Activated CD8-positive, alpha-beta memory T cell treated with anti-CD3 and anti-CD28 coated beads for 1 hour (primary cell): ENCODE measurements at places on chromosomes 2 and 18.

DNA sequence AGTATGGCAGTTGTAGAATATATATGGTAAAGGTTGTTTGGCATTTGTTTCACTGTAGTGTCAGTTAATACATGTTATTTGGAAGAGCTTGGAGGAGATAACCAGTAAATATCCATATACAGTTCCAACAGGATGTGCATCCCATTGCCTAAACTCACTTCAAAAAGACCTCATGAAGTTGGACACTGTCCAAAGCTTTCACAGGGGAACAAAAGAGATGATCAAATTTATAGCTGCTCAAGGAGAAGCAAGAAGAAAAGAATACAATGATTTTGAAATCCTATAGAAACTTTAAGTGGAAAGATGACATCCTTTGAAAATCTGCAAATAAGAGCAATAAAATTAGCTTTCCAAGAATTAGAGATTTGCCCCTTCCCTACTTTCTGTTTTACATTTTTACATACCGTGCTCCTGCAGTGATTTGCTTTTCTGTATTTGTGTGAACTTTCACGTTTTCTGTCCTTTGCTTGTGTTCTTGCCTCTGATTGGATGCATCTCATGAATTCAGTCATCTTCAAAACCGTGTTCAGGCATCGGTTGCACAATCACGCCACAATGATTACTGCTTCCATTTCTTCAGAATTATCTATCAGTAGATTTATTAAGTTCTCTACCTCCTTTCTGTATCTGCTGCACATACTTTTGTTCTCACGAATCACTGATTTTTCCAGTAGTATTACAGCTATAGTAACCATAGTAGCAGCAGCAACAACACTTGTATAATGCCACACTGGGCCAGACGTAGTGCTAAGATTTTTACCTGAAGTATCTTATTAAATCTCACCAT, 83.8 kb downstream of the PARD3B start:
- DNase-seq, result no peak

DNA sequence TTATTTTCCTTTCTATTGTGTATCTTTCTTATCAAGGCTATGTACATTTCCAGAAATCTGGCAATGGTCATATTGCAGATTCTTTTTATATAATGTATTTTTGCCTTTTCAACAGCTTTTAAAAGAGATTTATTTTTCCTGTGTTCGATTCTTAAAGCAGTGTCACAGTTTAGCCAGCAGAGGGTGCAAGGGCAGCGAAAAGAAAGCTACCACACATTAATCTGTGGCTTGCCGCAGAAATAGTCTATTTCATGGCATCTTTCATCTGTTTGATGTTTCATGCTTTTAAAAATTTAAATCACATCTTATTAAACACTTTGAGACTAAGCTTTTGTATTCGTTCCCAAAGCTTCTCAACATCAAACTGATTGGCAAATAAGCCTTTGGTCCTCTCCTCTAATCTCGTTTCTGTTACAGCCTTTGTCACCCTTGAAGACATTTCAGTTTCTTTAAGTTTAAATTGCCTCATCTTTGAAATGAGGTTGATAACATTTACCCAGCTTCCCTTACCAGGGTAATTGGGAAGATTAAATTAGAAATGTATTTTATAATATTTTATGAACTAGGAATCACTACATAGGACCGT, 73.3 kb downstream of the PIK3C3 start:
- DNase-seq, result no peak

- no peak for DNase-seq
Observed at GRCh38 chr2:29789911-29790485, 131.4 kb downstream of the ALK start.

GRCh38 chr2:38600242-38600891, 2.4 kb downstream of the HNRNPLL start:
- DNase-seq, result no peak

GRCh38 chr2:238988105-238988504, 140.2 kb downstream of the TWIST2 start:
- DNase-seq, result no peak

- DNase-seq, result no peak
Observed at GRCh38 chr2:172307800-172308199, 119.6 kb upstream of the ITGA6 start.

DNA sequence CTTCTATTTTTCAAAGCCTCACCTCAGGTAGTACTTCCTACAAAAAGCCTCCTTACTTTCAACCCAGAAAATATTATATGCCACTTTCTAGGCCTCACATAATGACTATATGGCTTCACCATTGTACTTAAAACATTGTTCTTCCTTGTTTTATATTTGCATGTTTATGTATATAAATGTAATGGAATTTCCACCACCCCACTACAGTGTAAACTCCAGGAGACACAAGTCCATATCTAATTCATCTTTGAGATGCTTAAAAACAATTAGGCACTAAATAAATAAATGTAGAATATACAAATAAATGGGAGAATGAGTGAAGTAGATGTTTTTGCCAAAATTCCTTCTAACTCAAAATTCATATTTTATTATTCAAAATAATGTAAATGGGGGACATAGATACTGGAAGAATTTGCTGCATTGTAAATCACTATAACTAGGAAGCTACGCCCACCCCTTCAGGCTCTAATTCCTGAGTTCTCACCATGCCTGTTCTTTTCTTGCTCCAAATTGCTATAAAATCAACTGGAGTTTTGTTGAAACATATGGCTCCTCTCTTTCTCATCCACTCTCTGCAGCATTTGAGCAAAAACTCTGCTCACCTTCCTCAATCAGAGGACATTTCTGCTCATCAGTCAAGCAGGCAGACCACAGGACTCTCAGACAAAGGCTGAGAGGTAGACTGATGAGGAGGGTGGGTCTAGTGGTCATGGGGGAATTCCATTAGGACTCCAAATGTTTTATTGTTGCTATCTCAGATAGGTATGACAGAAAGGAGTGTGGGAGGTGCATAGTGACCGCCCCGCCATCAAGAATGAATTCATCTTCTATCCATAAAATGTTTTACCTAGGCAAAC, 243.0 kb downstream of the HNMT start:
- DNase-seq, result no peak

DNA sequence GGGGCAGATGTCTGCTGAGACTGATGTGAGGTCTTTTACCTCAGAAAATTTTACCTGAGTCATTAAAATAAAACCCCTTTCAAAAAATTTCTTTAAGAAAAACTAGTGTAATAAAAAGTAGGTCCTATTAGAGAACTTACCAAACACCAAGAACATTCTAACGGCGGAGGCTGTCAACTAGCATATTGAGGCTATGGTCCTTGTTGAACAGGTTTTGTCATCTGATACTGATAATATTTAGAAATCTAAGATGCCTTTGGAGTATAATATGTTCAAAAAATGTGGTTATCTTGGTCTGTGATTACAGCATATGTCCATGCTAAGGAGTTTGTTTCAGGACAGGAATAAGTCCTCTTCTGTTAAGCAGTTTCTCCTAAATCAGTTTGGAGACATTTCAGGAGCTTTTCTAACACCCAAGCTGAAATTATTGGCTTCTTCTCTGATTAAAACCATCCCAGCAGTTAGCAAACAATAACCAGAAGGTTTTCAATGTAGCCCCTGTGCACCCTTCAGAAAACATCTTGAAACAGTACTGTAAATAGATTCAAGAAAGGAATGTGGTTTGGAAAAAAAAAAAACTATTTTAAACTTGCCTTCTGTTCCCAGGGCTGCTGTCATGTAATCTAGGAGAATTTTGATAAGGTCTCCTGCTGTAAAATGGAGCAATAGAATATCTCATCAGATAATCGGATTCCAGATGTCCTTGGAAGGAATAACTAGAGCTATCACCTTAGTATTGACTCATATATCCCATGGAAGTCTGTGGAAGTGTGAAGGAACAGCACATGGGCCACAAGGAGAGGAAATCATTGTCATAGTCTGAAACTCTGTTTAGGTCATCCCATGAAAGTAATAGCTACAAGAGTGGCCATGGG, 58.7 kb upstream of the B3GNT2 start:
- DNase-seq, result no peak

DNA sequence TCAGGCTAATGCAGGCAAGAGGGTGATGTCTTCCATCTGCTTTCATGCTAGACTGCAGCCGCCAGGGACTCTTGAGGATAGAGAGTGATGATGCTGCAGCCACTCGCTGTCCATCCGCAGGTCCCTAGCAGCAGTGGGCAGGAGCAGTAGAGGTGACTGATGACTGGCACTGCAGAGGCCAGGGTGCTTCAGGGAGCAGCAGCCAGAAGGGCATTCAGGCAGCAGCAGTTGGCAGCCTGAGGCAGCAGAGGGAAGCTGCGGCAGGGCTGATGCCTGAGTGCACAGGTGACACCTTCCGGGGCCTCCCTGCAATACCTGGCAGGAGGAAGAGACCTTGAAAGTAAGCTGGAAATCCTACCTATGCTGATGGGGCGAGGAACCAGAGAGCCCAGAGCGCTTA, 214.2 kb downstream of the ICOS start:
- DNase-seq, result no peak

- DNase-seq, result no peak
Observed at GRCh38 chr18:61690418-61691138, 202.2 kb downstream of the RNF152 start.
